ENCODE measurements at places on chromosomes 5 and 9.

- no peak for DNase-seq
Observed at GRCh38 chr9:80157561-80157983, 585.8 kb downstream of the TLE4 start.

- DNase-seq, result no peak
Observed at GRCh38 chr5:134250949-134251348, 25.1 kb upstream of the PPP2CA start.

DNA sequence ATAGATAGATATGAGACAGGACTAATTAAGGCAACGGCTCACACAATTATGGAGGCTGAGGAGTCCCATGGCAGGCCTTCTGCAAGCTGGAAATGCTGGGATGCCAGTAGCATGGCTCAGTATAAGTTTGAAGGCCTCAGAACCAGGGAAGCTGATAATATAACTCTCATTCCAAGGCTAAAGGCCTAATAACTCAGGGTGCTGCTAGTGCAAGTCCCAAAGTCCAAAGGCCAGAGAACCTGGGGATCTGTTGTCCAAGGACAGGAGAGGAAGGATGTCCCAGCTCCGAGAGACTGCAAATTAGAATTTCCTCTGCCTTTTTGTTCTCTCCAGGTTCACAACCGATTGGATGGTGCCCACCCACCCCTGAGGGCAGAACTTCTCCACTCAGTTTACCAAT, 114.5 kb downstream of the SV2C start:
- DNase-seq, result no peak

- no peak for DNase-seq
Observed at GRCh38 chr5:154677921-154678320, 77.3 kb upstream of the LARP1 start.

GRCh38 chr5:33719769-33720168, 172.0 kb downstream of the ADAMTS12 start:
- DNase-seq, result no peak

DNA sequence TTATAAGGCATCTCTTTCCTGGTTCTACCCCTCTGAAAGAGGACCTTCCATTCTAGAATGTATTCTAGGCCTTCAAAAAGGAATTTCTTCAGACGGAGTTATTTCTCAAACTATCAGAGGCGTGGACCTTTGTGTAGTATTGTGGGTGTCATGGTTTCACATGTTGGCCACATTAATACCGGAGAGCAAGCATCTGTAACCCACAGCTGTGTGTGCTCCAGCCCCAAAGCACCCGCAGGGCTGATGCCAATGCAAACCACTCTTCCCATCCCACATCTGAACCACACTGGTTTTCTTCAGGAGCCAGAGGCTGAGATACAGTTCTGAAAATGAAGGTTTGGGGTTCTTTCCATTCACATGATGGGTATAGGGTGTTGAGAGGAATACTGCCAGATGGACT, 127.1 kb downstream of the BNC2 start:
- DNase-seq, result no peak

DNA sequence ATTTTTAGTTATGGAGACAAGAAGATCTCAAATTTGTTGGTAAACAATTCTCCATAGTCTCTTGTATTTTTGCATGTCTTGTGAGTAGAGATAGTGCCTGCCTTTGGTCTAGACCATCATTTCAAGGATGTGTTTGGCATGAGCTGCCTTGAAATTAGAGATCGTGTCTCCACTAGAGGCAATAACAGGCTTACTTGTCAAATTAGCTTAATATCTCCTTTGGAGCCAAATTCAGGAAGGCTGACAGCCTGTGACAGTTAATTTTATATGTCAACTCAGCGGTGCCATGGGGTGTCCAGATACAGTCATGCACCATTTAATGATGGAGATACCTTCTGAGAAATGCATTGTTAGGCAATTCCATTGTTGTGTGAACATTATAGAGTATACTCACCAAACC, 24.8 kb upstream of the PRDM9 start:
- DNase-seq, result no peak

- DNase-seq, result no peak
Observed at GRCh38 chr5:14268738-14269137, 125.6 kb downstream of the TRIO start.

DNA sequence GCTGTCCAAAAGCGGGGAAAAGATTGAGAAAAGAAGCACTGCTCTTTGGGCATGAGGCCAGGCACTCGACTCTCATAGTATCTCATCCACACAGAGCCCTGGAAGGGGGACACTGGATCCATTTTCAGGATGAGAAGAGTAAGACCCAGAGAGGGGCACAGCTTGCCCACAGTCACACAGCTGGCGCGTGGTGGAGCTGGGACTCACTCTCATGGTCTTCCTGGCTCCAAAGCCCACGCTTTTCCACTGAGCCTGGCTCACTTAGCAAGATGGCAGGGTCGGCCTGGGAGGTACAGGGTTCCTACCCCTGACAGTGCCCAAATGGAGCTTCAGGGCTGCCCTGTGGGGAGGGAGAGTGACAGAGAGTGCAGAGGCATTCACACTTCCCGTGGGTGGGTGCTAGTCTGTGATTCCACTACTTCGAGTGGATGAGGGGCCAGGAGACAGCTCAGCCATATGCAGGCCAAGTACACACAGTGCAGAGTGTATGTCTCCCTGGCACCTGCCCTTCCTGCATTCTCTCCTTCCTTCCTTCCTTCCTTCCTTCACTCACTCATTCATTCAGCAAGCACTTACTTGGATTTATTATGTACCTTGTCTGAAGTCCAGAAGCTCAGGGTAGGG, 18.3 kb upstream of the IGFBPL1 start:
- no peak for DNase-seq

- no peak for DNase-seq
Observed at GRCh38 chr5:141349917-141350619, at the start of gene PCDHGB1. TSS of gene PCDHGB1 (plus strand) at chr5:141350099. CDS start at chr5:141350261, 162 bp downstream.
